ENCODE measurements at places on chromosomes 11 and 22.
A peak's percentile ranks its signal among the peaks of the same experiment; 100 is the strongest.

GRCh38 chr22:20112623-20113511, 3.0 kb upstream of the RANBP1 start:
- DNase-seq = no peak

- no peak for DNase-seq
Observed at GRCh38 chr11:14093065-14093464, 130.5 kb downstream of the SPON1 start.

DNA sequence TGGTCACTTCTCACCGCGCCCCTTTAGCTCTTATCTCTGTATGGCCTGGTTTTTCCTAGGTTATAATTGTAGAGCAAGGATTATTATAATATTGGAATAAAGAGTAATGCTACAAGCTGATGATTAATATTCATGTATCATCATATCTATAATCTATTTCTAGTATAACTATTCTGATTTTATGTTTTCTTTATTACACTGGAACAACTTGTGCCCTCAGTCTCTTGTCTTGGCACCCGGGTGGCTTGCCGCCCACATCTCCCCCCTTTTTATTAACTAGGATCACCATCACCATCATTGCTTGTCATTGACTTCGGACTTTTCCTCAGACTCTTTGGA, 11.0 kb downstream of the OR52K1 start:
- no peak for DNase-seq

DNA sequence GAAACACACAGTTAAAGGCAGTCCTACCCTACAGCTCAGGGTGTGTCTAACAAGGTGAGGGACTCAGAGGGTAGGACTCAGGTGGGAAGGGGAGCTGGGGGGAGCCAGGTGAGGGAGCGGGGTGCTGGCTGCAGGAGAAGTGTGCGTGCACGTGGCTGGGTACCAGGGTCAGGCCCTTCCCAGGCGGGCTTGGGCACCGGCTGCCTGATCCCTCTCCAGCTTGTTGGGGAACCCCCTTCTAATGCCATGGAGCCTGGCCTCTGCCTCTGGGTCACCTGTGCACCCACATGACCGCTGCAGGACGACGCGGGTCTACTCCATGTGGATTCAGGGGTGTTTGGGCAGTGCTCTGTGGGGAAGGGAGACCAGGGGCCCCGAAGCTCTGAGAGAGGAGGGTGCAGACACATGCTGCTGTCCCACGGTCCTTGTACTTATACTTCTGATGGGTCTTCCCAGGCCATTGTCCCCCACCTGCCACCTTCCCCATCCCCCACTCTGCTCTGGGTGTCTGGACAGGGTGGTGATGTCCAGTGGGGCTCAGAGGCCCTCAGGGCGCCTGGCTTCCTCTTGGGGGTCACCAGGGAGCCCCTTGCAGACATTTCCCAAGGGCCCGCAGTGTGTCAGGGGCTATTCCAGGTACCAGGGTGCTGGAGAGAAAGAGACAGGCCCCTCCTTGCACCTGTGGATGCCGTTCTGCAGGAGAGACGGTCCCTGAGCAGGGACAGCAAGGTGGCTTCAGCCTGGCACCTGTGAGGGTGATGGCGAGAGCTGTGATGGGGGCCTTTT, 10.4 kb upstream of the MRGPRD start:
- DNase-seq = no peak

- peak; percentile 9 for DNase-seq
Observed at GRCh38 chr22:45164270-45165088, 754 bp downstream of the NUP50 start.

GRCh38 chr11:62433904-62434276, 15.1 kb downstream of the SCGB1A1 start:
- DNase-seq = no peak

DNA sequence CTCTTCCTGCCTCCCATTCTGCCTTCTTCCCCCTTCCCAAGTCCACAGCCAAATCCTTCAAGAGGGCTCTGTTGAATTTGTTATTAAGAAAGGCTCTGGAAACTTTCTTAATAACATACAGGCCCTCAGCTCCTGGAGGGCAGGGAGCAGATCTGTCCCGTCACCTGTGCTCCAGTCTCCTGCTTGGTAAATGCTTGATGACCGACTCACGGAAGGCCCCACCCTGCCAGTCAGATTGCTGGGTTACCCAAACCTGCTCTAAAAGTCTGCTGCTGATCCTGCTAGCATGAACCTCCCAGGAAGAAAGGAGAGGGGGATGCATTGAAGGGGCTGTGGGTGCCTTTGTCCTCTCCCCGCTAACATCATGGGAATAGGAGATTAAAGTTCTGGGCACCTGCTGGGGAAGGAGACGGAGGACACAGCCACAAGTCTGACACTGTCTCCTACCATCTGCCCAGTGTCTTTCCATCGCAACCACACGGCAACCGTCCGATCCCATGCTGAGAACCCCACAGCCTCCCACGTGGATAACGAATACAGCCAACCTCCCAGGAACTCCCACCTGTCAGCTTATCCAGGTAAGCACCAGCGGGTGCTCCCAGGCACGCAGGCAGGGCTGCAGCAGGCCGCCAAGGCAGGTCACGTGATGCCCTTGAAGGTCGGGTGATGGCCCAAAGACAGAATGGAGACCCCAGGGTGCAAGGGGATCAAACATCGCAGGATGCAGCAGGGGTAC, 22.5 kb downstream of the CD5 start:
- no peak for DNase-seq

DNA sequence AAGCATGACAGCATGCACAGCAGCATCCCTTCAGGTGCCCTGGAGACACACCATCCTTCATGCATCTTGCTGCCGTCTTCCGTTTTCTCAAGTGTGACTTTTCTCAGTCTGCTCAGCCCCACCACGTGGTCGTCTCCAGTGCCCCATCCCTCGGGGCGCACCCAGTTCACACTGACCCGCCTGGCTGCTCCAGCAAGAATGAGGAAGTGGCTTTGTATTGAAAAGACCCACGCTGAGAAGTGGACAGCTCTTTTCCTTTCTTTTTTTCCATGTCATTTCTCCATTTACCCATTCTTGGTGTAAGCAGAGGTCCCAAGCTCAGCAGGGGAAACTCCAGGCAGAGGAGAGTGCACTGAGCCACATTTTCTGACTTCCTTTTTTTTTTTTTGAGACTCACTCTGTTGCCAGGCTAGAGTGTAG, 14.5 kb downstream of the SERPINH1 start:
- DNase-seq = peak; percentile 15

DNA sequence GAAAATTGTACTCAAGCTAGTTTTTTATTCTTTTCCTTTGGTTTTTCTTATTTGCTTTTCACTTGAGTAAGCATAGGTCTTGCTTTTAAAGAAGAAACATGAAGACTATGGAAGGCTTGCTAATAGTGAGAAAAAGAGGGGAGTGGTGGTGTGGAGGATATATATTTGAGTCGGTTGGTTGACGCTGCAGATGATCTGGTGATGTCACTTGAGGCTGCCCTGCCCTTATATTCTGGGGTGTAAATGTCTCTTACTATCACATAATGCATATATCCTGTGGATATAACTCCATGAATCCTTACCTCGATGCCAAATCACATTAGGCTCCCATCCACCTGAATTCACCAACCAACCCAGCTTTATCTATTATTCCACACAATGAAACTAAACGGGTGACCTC, 2.9 kb downstream of the GRIA4 start:
- no peak for DNase-seq

GRCh38 chr11:75078233-75078632, 18.4 kb downstream of the OR2AT4 start:
- DNase-seq = no peak

DNA sequence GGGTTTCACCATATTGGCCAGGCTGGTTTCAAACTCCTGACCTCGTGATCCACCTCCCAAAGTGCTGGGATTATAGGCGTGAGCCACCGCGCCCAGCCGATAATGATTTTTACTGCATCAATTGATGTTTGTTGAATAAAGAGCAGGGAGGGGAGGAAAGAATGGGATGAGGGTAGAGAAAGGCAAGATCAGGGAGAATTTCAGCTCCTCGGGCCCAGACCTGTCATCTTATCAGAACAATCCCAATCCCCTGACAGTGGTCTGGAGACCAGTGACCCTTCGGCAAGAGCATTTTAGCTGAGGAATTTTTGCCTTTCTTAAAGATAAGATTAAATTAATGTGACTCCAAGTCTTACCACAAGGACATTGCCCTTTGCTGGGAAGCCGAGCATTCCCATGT, 15.0 kb upstream of the ANO1 start:
- no peak for DNase-seq

- no peak for DNase-seq
Observed at GRCh38 chr11:57150454-57150917, 31.3 kb upstream of the LRRC55 start.

DNA sequence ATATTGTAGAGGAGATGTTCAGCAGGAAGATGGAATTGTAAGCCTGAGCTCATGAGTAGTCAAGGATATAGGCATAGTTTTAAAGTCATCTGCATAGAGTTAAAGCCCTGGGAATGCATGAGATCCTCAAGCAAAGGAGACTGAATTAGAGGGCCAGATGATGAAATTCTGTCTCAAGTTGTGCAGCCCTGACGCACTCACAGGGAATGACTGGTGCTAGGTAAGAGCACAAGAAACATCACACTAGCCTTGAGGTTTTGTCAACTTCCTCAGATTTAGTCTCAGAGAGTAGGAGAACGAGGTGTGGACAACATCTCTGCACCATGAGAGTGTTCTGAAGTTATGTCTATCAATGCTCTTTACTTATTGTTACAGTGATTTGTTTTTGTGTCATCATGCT, 5.8 kb downstream of the RAB38 start:
- DNase-seq = no peak

DNA sequence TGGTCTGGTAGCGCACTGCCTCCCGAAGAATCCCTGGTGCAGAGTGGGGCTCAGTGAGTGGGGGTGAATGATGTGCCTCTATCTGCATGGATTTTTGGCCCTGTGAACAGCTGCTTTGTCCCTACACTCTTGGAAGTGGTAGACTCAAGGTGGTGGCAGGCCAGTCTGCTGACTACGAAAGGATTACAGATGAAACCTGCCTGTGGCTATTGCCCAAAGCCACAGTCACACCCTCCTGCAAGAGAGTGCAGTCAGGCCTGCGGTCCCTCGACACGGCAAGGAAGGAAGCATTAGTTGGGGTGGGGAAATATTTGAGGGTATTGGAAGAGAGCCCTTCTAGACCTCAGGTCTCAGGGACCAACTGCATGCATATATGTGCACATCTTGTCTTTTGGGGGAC, 63.7 kb downstream of the DSCAML1 start:
- no peak for DNase-seq

- DNase-seq = no peak
Observed at GRCh38 chr11:73269459-73270015, 2.6 kb upstream of the P2RY6 start.
